ENCODE measurements at places on chromosomes 3 and 15.

GRCh38 chr15:92226020-92226612, 167.6 kb upstream of the ST8SIA2 start:
- no peak for DNase-seq

GRCh38 chr15:88790486-88790885, 12.8 kb upstream of the ACAN start:
- no peak for DNase-seq

DNA sequence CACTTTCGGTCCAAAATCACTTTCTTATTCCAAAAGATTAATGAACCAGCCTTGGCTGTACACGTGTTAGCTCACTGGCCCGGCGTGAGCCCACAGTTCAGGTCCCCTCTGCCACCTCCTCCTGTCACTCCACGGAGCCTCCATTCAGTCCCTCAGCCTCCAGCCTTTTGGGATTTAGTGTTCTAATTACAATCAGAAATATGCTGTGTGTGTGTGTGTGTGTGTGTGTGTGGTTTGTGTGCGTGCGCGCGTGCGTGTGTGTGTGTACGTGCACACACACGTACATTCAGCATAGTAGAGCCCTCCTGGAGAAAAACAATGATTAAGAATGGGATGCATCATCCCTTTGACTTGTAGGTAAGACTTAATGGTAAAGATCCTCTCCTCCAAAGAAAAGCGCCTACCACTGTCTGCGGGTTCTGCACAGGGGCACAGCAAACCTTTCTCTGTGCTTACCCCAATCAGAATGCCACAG, 801 bp downstream of the CA12 start:
- no peak for DNase-seq

GRCh38 chr3:184361532-184361931, at the start of the genes CLCN2 and POLR2H:
Gene CLCN2, minus strand, starts transcription at chr3:184361605. Its CDS starts 126 bp downstream, at chr3:184361479.
Gene POLR2H, plus strand, starts transcription at chr3:184361710. Its CDS starts 1,783 bp downstream, at chr3:184363493.
- DNase-seq, result peak; percentile 19

GRCh38 chr15:39304201-39304841, 276.6 kb upstream of the THBS1 start:
- DNase-seq, result no peak

DNA sequence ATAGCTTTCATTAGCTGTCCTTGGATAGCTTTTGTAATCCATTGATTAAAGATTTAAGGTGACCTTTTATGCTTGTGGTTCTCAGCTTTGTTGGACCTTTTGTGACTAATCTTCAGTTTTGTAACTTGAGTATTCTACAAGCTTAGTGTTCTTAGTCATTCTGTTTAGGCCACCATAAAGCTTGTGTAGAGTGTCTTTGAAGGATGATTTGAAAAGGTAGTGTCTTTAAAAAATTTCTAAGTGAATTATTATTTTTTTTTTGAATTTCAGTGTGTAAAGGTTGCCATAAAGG, 7.5 kb downstream of the MORF4L1 start:
- DNase-seq, result no peak

- DNase-seq, result no peak
Observed at GRCh38 chr15:42070279-42070975, 23.9 kb downstream of the PLA2G4D start.

DNA sequence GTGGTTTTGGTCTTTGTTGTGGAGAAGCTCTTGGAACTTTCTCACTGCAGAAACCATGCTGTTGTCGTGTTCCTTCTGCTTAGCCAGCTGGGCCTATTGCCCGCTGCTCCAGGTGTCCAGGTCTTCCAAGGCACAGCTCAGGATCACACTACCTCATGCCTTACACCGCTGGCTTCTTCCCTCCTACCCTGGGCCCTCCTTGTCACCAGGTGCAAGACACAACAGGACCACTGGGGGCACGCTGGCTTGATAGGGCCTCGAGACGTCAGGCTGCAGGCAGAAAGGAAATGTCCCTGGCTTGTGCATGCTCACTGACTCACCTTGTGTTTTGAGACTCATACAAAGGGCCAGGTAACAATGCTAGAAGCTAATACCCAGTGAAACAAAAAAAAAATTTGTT, 32.3 kb downstream of the PAQR9 start:
- no peak for DNase-seq

DNA sequence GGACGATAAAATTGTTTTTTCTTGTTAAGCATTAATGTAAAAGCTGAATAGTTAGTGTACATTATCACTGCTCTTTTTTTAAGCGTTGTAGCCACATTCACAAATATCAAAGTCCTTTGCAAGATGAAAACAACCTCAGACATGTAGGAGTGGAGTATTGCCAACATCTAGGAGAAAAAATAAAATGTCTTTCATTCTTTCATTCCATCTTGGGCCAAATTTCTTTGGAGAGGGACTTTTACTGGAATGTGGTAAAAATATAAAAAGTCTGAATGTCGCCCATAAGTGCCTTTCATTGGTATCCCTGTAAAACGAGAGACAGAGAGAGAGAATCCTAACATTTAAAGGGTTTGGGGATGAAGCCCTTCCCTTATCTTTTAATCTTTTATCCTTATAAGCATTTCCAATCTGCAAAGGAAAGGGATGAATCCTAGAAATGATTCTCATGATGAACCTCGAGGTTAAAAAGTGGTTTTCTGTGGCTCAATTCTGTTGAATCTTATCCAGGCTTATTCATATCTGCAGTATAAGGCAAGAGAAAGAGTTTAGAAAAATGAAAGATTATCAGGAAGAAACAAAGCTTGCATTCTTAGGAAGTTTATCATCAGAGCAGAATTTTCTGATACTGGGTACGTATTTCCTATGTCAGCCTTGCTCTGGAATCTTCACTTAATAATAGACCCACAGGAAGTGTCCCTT, 1031.7 kb downstream of the MCTP2 start:
- DNase-seq, result no peak

GRCh38 chr3:94784274-94784673, 721.4 kb downstream of the NSUN3 start:
- no peak for DNase-seq

GRCh38 chr3:139559541-139559940, 20.0 kb upstream of the RBP1 start:
- no peak for DNase-seq

DNA sequence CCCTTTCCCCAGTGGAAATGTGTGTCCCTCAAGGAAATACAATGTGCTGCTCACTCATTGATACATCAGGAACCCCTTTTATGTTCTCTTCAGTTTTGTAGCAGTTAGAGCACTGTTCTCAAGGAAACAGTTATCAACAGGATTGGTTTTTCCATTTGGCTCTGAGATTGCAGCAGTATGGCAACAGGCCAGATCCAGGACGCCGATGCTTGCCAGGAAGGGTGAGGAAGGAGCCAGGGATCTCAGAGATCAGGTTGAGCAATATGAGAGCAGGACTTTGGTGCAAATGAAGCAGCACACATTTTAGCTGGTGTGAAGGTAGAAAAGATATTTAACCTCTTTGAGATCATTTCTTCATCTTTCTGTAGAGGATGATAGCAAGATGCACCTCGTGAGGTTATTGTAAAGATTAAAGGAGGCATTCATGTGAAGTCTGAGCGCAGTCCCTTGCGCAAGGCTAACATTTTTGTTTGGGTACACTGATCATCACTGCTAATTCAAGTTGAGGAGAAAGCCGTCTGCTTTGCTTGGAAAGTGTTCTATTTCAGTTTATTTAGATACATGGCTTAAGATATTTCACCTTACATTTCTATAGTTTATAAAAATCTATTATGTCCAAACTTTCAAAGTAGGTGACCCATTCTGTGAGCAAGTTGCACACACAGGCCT, 68.5 kb downstream of the KCNH8 start:
- no peak for DNase-seq

- no peak for DNase-seq
Observed at GRCh38 chr15:45083223-45083622, 30.7 kb downstream of the DUOX2 start.

GRCh38 chr15:40134885-40135284, 26.0 kb upstream of the BUB1B start:
- DNase-seq, result no peak

DNA sequence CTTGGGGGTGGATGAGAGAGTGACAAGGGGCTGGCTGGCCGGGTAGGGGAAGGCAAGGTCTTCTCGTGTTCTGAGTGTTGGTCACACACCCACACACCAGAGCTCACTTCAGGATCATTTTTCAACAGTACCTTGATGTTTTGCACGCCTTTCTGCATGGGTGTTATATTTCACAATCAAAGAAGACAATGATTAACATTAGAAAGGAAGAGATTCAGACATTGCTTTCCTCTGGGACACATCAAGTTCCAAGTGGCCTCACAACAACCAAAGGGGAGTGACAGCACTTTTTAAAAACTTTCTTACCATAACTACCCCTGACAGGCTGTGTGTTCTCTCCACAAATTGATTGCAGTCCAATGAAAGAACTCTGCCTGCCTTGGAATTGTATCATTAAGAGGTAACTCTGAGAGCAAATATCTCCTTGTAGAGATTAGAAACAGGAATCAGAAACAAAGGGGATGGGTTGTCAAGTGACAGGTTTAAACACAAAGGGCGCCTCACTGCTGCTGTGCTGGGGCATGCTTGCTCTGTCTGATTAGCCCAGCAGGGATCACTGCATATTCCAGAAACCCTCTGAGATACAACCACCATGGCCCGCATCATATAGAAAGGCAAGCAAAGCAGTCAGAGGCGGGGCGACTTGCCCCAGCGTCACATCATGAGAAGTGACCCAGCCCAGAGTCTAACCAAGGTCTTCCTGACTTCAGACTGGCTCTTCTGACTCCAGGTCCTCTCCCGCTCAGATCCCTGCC, 230.8 kb downstream of the FEZF2 start:
- no peak for DNase-seq
